Stimulated activated memory B cell treated with anti-CD40 and anti-IgM and Interleukin-4, amounts not matched to agents 10 μg/mL and 1 μg/mL and 100 μg/mL, for 72 hours (primary cell): ENCODE measurements at places on chromosomes 7 and 10.

DNA sequence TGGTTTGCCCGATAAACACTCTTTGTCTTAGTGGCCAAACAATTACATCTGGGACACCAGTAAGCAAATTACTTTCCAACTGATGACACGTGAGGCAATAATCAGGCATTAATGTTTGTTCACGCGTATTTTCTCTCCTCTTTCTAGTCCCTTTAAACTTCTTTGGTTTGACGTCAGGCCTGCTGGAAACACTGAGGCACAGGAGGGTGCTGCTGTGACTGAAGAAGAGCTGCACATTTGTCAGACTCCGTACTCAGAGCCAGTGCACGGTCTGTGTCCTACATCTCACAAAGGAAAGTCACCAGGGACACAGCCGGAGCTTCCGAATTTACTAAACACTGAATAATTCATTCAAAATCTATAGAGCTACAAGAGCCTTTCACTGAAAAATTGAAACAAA is 57.6 kb upstream of the ANAPC16 start:
- ATAC-seq = no peak

GRCh38 chr7:158477866-158478265 is 109.8 kb downstream of the PTPRN2 start:
- ATAC-seq = no peak

DNA sequence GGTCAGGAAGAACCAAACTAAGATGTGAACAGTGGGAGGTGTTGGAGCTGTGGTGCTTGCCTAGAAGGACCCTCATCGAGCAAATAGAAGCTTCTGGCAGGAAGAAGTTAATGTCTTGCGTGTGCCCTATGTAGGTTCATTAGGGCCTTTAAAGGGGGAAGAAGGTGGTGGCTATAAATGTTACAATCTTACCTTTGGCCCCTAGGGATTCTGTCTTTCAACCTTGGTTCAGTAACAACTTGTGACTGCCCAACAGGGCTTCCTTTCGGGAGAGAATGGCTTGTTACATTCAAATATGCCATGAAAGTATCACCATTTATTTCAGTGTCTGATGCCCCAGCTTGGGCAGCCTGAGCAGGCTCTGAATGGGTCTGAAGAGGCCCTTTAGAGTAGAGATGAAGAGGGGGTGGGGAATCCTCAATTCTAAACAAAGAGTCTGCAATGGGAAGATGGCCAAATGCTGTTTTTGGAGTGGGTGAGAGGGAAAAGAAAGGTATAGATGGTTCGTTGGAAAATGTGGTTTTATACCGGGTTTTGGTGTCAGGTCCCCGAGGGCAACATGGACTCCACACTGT is 108.0 kb downstream of the TCF7L2 start:
- no peak for ATAC-seq

DNA sequence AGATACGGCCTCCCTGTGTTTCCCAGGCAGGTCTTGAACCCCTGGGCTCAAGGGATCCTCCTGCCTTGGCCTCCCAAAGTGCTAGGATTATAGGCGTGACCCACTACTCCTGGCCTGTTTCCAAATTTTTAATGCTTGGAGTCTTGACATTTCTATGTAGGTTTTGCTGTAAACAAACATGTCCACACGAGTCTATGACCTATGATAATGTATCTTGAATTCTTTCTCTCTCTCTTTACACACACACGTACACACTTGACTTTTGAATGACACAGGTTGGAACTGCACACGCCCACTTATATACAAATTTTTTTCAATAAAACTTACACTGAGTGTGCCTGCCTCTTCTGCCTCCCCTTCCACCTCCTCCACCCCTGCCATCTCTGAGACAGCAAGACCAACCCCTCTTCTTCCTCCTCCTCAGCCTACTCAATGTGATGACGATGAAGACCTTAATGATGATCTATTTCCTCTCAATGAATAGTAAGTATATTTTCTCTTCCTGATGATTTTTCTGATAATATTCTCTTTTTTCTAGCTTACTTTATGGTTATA is 44.1 kb upstream of the LAMB1 start:
- ATAC-seq = no peak

GRCh38 chr10:96188916-96189315 is 58.8 kb downstream of the ZNF518A start:
- ATAC-seq = no peak

DNA sequence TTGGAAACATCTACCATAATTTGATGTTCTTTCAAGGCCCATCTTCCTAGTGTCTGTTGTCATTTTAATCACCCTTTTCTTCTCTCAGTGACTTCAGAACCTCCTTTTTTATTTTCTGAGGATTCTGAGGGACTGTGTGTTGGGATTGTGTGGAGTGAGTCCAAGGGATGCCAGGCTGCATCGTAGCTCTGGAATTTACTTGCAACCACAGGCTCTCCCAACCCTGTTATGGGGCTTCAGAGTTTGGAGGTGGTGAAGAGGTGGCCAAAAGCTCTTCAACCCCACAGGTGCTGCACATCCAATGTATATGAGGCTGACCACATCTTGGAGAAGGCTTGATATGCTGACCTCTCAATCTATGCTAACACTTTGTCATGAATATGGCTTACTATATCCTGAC is 79.5 kb upstream of the GPR141 start:
- ATAC-seq = no peak

DNA sequence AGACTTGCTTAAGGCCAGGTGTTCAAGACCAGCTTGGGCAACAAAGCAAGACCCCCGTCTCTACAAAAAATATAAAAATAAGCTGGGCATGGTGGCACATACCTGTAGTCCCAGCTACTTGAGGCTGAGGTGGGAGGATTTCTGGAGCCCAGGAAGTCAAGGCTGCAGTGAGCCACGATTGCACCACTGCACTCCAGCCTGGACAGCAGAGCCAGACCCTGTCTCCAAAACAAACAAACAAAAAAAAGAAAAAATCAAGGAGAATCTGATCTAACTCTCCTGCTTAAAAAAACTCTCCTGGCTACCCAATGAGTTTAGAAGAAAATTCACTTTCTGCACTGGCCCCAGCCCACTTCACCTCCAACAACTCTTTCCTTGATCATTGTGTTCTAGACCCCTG is 1.9 kb upstream of the KPNA7 start:
- no peak for ATAC-seq

GRCh38 chr7:5541087-5541992 is 117.7 kb upstream of the TNRC18 start:
- ATAC-seq = peak; percentile 82

DNA sequence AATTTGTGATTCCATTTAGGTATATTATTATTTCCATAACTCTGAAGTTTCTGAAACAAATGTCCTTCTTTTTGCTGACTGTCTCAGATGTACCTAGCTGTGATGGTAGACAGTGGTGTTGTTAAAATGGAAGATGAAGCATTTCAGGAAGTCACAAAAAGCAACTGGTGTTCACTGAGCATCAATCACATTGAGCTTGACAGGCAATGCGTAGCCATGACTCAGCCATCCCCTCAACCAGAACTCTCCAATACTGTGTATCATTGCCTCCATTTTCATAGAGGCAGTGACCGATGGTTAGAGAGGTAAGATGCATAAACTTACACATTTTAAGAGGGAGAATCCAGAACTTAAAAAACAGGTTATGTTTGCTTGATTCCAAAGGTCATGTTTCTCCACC is 434.0 kb downstream of the INHBA start:
- ATAC-seq = no peak

GRCh38 chr7:5377279-5377678 is 46.4 kb downstream of the TNRC18 start:
- no peak for ATAC-seq

GRCh38 chr10:120475844-120476791 is 19.1 kb downstream of the PLPP4 start:
- ATAC-seq = no peak
